Trophoblast cell (in vitro differentiated cells and primary cell): ENCODE measurements at places on chromosomes 6 and 20.

- peak; percentile 84 for DNase-seq
Measured at GRCh38 chr6:38080889-38081288, 261.4 kb downstream of the ZFAND3 start.

- DNase-seq: peak; percentile 89
Measured at GRCh38 chr6:161434921-161435747, 161.3 kb upstream of the AGPAT4 start.

DNA sequence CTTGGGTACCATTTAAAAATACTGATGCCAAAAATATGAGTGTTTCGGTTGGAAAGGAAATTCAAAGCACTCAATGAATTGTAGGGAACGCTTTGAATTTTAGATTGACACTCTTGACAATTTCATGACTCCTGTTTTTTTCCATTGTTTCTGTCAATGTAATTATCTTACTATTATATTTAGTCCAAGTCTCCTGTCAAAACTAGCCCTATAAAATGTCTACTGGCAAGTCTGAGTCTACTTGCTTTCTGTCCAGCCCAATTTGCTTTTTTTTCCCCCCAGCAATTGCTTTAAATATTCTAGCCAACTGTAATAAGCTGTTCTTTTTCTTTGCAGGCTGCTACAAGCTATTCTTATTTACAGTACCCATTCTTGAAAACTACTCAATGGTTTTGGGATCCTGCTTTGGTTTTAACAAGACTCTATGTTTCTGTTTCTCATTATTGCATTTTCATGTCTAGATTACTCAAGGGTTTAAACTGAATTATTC is 1103.9 kb upstream of the GJE1 start:
- no peak for DNase-seq

DNA sequence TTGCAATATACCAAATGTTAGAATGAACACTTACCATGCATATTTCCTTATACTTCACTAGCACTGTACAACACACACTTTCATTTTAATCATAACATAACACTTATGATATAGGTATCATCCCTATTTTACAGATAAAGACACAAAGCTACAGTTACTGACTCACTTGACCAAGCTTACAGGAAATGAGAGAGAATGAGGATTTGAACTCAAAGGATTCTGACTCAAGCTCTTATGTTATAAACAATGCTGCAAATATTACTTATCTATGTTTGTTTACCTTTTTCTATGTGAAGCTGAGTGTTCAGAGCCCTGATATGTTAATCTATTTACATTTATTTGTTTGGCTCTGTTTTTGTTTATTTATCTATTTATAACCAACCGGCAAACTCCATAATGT is 245.4 kb downstream of the PTPRK start:
- no peak for DNase-seq

GRCh38 chr6:136739501-136739900 is 52.8 kb downstream of the MAP3K5 start:
- no peak for DNase-seq

- DNase-seq: no peak
Measured at GRCh38 chr6:46012834-46013233, 2.8 kb downstream of the CLIC5 start.

- no peak for DNase-seq
Measured at GRCh38 chr6:68235326-68235784, 399.7 kb upstream of the ADGRB3 start.

DNA sequence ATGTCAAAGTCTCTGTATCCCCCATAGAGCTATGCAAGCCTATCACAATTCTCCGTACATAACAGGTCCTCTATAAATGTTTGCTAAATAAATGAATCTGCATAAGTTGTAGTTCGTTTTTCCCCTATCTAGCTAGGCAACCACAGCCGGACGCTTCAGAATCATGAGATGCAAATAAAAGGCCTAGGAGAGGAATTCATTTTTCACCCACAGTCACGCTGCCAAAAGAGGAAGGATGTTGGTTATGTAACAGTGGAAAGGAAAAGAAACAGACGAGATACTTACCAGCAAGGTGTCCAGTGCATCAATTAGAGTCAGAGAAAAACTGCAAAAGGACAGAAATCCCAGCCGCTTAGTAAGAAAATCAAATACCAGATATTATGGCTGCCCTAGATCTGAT is 2.4 kb downstream of the EDEM2 start:
- DNase-seq: peak; percentile 19

DNA sequence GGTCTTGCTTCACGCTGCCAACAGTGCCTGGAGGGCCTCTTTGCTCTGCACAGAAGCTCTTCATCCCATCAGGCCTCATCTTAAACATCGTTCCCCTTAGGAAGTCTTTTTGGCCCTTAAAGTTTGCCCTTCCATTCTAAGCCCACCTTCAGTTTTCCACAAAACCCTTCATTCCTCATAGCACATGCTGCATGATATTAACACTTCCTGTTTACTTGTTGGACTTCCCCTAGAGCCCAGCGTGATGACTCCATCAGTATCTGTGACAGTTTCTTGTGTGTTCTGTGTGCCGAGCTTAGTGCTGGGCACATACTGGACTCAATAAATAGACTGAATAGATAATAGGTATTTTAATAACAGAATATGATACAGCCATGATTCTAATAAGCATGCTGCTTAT is 2.2 kb downstream of the NT5DC1 start:
- no peak for DNase-seq
